ENCODE measurements at places on chromosomes 5 and 9. TPM values are rescaled to one million over a fixed set of nuclear protein-coding genes. Genes with fewer than 3 reads are reported as not detected.

DNA sequence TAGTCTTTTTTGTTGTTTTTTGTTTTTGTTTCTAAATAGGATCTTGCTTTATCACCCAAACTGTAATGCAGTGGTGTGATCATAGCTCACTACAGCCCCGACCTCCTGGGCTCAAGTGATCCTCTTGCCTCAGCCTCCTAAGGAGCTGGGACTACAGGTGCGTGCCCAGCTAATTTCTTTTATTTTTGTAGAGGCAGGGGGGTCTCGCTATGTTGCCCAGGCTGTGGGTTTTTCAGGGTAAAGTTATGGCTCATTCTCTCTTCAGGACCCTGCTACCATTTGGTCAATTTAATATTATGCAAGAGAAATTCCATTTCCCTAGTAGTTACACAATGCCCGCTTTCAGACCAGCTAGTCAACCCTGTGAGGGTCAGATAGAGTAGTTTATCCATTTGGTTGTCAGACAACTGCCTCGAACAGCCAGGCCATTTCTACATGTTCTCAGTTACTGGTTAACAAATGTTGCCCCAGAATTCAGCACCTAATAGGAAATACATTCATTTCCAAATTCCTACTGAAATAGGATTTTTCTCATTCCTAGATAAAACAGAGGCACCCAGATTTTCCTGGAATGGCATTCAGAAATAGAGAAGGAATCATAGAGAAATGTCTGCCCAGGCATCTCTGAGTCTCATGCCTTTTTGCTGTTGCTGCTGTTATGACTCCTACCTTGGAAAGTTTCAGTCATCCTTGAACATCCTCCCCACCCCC, 6.4 kb upstream of the GLIS3 start:
- DNase-seq = no peak

- DNase-seq = no peak
These were observed 101.8 kb downstream of the CCDC192 start for GRCh38 chr5:127804886-127805426.

- DNase-seq = peak; percentile 48
These were observed 220.2 kb upstream of the CLINT1 start for GRCh38 chr5:158079097-158079496.

- peak; percentile 63 for DNase-seq
These were observed 161.1 kb downstream of the MAST4 start for GRCh38 chr5:66757219-66757833.

GRCh38 chr9:5186416-5187169, 1.2 kb upstream of the INSL6 start:
- peak; percentile 74 for DNase-seq

DNA sequence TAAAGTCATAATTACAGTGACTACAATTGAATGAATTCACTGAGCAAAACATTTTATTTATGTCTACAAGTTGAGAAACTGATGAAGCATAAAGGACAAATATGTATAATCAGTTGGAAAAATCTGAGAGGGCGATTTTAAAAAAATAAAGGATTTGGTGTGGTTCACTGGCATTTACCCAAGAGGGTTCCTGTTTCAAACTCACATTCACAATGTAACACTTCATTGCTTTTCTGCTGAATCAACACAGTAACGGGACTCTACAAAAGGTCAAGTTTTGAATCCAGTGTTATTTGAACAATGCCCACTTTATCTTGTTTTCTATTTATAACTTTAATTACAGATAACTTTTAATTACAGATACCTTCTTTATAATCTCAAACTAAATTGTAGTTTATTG, 138.6 kb downstream of the NUDT12 start:
- DNase-seq = no peak

GRCh38 chr9:133457233-133457632, 2.5 kb upstream of the CACFD1 start:
- no peak for DNase-seq

ADAMTSL1 gene
- not detected for total RNA-seq

ATP10B gene
- not detected for total RNA-seq

All from B cell (primary cell).